ENCODE measurements at places on chromosomes 16 and 17.

DNA sequence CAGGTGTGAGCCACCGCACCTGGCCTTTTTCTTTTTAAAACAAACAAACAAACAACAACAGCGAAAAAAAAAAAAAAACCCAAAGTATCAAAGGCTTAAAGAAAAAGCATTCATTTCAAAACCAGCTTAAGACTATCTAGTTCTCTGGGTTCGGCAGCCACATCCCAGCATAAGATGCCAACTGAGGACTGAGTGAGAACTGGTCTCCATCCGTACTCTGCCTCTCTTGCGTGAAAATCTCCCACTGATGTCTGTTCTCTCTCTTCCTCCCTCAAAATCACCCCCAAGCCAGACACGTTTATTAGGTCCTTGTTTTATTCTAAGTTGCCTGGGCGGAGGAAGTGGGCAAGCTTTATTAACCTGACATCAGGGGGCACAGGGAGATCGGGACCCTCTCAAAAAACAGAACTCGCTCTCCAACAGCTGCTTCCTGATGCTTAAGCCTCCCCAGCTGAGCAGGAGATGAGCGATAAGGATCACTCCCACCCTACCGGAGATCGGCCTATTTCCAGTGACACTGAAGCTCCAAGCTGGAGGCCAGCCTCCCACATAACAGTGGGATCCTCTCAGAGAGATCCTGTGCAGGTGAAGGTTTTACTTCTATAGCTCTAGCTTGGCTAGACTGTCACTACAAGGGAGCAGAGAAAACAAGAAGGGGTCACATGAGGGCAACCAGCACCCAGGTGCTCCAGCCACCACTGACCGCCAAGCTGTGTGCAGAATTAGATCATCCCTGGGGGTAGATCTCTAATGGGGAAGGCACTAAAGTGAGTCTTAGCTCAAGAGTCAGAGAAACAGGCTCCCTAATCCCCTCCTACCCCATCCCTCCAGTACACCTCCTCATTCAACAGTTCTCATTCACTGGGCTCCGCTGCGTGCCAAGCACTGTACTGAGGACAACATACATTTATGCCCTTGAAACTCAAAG lies 13.6 kb downstream of the CDC42EP4 start:
- DNase-seq, result no peak

DNA sequence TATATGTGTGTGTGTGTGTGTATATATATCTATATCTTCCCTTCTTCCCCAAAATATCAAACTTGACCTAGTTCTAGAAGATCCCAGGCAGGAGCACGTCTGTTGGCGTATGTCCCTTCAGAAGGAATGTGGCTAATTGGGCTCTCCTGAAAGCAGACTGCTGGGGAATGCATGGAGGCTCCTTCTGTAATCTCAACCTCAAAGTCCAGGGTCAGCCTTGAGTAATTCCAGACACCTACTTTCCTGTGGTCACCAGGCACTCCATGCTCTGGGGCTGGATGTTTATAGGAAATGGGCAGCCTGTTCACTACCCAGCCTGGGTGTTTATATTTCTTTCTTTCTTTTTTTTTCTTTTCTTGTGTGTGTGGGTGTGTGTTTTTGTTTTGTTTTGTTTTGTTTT lies 13.4 kb downstream of the BCO1 start:
- DNase-seq, result no peak

GRCh38 chr17:4160294-4160859 lies 17.4 kb downstream of the CYB5D2 start:
- DNase-seq, result no peak

- DNase-seq, result no peak
These were observed 144.1 kb upstream of the KCNJ18 start for GRCh38 chr17:21548236-21548635.

DNA sequence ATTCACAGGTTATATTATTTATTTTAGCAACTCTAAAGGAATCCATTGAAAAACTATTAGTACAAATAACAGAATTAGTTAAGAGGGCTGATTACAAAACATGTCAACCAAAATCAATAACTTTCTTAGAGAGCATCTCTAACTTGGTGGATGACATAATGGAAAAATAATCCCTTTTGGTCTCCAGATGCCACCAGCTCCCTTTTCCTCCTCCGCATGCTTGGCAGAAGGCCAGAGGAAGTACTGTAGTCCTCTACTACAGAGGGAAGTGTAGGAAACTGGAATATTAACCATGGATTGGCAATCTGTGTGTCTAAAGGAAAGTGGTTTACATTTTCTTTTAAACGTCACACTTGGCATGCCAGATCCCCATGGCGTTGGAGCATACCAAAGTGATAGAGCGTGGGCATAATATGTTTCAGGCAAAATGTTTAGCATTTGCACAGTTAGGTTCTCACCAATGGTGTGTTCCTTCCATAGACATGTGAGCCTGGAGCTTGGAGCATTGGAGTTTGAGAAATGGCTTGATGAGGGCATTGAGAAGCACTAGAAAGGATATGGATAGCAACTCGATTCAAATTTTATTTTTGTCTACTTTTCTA lies 106.3 kb downstream of the PRKCB start:
- DNase-seq, result no peak

- DNase-seq, result no peak
These were observed 61.4 kb downstream of the VAT1L start for GRCh38 chr16:77849646-77850258.

GRCh38 chr16:66917741-66918140 lies 944 bp downstream of the CDH16 start:
- DNase-seq, result no peak

- DNase-seq, result no peak
These were observed 224.5 kb downstream of the ZNF423 start for GRCh38 chr16:49631187-49632041.

GRCh38 chr16:87119168-87119567 lies 198.0 kb downstream of the C16orf95 start:
- no peak for DNase-seq

DNA sequence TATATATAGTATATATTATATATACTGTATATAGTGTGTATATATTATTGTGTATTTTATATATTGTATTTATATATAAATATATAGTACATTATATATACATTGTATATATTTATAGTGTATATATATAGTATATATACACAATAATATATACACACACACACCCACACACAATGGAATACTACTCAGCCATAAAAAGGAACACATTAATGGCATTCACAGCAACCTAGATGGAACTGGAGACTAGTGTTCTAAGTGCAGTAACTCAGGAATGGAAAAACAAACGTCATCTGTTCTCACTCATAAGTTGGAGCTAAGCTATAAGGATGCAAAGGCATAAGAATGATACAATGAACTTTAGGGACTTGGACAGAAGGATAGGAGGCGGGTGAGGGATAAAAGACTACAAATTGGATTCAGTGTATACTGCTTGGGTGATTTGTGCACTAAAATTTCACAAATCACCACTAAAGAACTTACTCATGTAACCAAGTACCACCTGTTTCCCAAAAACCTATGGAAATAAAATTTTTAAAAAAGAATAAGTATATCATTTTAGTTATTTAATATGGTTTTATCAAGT lies 201.9 kb upstream of the CDH11 start:
- DNase-seq, result no peak
